ENCODE measurements at places on chromosomes 6 and 20.

DNA sequence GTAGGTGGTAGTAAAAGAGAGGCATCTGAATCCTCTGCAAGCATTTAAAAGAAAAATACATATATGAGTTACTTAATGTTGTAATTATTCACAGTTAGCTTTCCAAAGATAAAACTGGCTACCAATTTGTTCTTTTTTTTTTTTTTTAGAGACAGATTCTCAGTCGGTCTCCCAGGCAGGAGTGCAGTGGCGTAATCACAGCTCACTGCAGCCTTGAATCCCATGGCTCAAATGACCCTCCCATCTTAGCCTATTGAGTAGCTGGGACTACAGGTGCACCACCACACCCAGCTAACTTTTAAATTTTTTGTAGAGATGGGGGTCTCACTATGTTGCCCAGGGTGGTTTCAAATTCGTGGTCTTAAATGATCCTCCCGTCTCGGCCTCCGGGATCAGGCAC, 36.5 kb downstream of the SGK1 start:
- DNase-seq: no peak

DNA sequence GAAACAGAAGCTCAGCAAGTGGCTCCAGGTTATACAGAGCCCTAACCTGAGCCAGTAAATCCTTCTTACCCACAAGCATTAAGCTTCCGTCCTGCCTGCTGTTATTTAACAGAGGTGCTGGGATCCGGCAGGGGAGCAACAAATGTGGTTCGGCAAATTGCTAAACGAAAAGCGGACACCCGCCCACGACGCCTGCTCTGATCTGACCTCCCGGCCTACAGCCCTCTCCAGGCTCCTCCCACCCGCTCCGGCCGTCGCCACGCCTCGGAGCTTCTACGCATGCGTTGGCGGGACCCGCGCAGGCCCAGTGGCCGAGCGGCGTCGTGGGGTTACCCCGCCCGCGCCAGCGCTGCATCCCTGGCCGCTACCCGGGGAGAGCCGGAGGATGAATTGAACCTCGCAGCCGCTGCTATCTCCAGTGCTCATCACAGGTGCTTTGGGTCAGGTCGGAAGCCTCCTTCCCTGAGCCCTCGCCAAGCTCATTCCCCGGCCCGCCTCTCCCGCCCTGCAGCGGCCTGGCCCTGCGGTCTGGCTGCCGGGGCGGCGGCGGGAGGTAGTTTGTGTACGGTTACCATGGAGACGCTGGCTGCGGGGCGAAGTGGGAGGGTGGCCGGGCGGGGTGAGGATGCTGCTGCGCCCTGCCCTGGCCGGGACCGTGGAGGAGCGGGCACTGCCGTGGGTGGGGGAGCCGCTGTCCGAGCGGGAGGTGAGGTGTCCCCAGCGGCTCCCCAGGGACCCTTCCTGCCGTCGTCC, at the start of gene ARMC2:
ARMC2 (plus strand) TSS at position 307 of the 753 bp plus-strand sequence. CDS start 5,846 bp downstream, outside the sequence.
- peak; percentile 51 for DNase-seq

GRCh38 chr6:33200219-33201146, at the start of the genes RXRB and SLC39A7:
Gene RXRB (minus strand): TSS chr6:33200665. CDS start chr6:33200476, 189 bp downstream.
Gene SLC39A7 (plus strand): TSS chr6:33200867. CDS start chr6:33201246, 379 bp downstream.
- DNase-seq: peak; percentile 80

DNA sequence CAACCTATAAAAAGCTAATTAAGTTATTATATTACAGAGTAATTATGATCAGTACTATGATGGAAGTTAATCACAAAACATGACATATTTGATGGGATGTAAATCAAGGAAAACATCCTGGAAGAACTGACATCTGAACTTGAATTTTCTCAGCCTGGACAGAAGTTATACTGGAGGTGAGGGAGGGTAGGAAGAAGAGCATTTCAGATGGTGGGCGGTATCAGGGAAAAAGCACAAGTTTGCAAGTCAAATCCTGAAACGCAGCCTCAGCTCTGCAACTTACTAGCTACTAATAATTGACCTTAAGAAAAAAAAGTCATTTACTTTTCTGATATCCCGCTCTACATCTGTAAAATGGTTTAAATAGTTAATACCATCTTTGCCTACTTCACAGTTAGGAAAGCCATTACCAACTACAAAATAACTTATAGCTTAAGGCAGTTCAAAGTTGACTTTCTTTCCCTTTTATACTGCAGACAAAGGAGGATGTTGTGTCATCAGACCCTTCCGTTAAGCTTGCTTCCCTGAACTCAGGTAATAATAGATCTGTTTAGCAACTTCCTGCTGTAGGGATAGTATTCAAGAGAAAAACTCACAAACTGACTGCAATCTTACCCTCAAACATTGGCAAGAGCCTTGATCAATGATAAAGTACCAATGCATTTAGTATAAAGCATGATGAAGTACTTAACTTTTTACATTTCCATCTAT, 21.0 kb downstream of the NOL7 start:
- DNase-seq: no peak

- DNase-seq: no peak
Observed at GRCh38 chr6:33445119-33445603, 9.2 kb upstream of the ZBTB9 start.

- no peak for DNase-seq
Observed at GRCh38 chr20:45354423-45355208, 6.4 kb upstream of the SDC4 start.

- DNase-seq: no peak
Observed at GRCh38 chr6:7042654-7043545, 64.9 kb upstream of the RREB1 start.

DNA sequence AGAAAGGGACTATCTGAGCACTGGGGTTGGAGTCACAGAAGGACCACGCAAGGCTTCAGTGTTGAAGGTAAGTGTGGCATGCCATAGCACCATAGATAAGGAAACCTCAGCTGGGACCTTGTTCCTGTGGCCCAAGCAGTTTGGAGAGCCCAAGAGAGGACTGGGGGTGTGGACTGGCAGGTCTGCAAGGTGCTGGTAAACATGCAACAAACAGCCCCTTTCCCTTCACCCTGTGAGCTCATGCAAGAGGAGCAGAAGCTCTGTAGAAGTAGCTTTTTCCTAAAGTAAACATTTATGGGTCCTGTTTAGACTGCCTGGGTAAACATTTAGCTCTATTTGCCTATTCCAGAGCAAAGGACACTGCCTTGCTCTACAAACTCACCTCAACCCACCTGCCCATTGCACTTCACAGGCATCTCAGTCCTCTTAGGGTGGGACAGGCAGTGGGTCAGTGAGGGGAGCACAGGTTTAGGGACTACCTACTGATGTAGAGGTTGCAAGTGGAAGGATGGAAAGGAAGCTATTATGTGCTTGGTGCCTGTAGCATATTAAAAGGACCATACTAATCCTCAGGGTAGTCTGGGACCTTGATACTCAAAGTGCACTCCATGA, 12.0 kb downstream of the ZSCAN31 start:
- no peak for DNase-seq

All from NCI-H1417 treated with DMSO at 0.1 percent for 48 hours (cell line).